NCI-H526 (cell line): ENCODE measurements at places on chromosomes 5 and 9.

- DNase-seq: no peak
Observed at GRCh38 chr5:74535926-74536325, 104.6 kb downstream of the ENC1 start.

- no peak for DNase-seq
Observed at GRCh38 chr5:109748546-109748945, 58.8 kb downstream of the MAN2A1 start.

DNA sequence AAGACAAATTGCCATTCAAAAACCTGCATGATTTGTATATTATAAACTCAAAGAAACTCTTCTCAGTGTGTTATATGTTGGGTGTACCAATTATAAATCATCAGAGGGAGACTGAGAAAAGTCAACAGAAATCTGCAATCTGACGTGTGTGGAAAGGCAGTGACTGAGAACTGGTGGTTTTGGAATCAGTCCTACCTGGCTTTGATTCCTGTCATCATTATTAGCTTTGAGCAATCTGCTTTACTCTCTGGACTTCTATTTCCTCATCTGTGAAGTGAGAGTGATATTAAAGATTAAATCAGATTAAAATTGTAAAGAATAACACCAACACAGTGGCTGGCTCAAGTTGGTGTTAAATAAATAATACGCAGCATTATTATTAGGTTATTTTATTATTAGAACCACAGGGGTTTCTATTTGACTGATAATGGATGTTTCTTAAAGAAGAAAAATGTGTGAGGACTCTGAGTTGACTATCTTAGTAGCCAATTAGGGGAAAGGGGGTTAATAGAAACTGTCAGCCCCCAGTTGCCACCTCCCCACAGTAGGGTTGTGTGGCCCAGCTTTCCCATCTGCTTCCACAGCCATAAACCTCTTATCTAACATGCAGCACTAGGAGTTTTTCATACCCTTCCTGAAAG is 59.6 kb downstream of the SNCAIP start:
- no peak for DNase-seq

DNA sequence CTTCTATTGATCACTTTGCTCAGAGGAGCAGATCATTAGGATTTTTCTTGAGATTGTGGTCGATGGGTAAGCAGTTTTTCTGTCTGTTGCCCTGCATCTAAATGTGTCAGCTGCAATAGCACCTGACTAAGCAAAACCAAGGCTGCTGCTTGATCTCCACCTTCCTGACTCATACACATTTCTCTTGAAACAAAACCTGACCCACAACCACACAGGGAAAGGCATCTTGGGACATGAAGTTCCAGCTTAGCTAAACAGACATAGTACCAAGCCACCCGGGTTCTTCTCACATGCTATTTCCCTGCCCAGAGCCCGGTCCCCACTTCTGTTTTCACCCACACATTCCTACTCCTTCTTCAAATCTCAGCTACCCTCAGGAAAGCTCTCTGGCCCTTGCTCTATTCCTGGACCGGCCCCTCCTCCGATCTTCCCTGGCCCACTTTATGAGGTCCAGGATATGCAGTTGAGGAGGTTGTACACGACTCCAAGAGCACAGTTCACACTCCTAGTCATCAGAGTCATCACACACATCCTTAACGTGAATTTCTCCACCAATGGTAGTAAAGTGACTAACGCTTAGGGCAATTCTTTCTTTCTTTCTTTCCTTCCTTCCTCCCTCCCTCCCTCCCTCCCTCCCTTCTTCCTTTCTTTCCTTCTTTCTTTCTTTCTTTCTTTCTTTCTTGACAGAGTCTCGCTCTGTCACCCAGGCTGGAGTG is 16.0 kb upstream of the ZBTB43 start:
- DNase-seq: no peak
